Kidney tubule cell (primary cell): ENCODE measurements at places on chromosomes 2 and 18.

DNA sequence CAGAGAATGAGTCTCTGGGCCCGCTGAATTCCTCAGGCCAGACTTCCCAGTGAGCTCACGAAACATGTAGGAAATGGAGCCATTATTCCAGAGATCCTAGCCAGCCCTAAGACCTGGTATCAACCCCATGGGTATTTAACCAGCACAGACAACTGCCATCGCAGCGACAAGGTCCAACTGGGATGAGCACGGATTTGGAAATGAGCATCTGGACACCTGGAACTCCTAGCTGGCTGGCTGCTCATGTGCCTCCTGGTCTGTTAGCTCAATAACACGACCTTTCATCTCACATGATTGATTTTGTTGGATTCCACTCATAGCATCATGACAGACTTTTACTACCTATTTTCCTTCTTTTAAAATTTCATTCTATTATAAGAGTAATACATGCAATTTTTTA lies 51.0 kb downstream of the POU3F3 start:
- no peak for DNase-seq

- DNase-seq = no peak
These were observed 325.3 kb upstream of the MYT1L start for GRCh38 chr2:2656115-2657011.

DNA sequence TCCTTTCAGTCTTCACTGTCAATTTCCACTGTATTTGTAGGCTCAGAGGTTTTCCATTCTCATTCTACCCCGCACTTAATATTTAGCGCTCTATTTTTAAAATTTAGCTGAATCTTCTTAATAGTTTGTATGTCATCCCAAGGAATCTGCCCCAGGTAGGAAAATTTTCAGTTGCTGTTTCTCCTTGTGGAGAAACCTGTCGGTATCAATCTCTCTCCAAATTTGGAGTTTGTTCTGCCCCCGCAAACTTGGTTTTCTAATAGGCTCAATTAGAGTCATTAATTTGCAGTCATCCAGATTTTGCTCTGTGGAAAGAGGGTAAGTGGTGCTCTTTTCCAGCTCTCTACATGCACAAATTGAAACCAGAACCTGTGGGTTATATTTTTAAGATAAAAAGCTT lies 87.6 kb downstream of the DNAH6 start:
- DNase-seq = no peak

- no peak for DNase-seq
These were observed 135.1 kb upstream of the MYCN start for GRCh38 chr2:15805206-15805605.

- DNase-seq = peak; percentile 78
These were observed 593 bp upstream of the SDC1 start for GRCh38 chr2:20225294-20226151.
